Stimulated activated CD4-positive, alpha-beta T cell treated with anti-CD3 and anti-CD28 coated beads, Interleukin-1b, Interleukin-23, amount 100 ng/mL, for 24 hours (primary cell): ENCODE measurements at places on chromosomes 13 and 19.

DNA sequence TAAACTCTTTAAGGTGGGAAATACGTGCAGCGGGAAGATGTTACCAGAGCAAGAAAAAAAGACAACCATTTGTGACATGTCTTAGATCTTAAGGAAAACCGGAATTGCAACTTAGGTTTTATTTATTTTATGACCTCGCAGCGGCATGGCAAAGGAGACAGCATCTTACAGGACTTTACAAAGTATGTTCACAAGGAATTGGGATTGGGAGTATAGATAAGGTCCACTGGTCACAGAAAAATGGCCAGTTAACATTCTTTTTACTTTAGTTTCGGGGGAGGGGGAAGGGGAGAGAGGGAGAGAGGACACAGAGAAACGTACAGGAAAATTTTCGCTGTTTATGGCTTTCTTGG lies 104.5 kb upstream of the DIAPH3 start:
- no peak for DNase-seq

DNA sequence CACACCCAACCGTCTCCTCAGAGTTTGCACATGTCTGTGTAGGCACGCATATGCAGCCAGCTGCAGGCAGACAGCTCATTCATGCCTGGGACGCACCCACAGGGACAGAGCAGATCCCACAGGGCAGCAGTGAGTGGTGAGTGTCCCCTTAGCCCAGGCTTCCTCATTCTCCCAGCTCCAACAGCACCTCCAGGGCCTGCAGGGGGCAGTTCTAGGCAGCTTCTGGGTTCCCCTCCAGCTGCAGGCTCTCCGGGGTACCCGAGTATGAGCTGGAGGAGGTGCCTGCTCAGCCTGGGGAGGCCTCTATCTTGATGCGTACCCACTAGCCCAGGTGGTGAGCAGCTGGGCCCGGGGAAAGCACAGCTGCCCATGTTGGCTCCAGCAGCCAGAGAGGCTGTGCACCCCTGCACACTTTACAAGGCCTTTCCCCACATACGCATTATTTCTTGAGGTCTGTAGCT lies 1.3 kb upstream of the SHANK1 start:
- no peak for DNase-seq

GRCh38 chr19:49244256-49244655 lies 80.7 kb downstream of the SLC6A16 start:
- no peak for DNase-seq

DNA sequence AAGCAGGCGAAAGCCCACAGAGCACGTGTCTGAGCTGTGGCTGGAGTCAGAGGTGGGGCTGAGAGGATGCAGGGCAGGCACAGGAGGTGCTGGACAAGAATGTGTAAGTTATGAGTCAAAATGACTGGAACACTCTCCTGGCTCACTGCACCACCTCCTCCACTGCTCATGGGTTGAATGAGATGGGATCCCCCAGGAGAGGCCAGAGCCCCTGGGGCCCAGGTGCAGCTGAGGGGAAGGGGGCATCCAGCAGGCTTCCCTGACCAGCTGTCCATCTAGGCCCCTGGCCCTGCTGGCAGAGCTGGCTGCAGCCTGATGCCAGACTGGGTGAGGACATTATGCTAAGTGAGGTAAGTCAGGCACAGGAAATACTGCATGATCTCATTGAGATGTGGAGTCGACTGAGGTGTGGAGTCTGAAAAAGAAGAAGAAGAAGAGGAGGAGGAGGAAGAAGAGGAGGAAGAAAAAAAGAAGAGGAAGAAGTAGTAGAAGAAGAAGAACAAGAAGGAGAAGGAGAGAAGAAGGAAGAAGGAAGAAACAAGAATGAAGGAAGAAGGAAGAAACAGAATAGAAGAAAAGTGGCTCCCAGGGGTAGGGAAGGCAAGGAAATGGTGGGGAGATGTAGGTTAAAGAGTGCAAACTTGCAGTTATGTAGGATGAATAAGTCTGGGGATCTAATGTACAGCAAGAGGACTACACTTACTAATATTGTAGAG lies 747.4 kb downstream of the UQCRFS1 start:
- no peak for DNase-seq

GRCh38 chr13:39783051-39783450 lies 127.6 kb downstream of the COG6 start:
- no peak for DNase-seq

DNA sequence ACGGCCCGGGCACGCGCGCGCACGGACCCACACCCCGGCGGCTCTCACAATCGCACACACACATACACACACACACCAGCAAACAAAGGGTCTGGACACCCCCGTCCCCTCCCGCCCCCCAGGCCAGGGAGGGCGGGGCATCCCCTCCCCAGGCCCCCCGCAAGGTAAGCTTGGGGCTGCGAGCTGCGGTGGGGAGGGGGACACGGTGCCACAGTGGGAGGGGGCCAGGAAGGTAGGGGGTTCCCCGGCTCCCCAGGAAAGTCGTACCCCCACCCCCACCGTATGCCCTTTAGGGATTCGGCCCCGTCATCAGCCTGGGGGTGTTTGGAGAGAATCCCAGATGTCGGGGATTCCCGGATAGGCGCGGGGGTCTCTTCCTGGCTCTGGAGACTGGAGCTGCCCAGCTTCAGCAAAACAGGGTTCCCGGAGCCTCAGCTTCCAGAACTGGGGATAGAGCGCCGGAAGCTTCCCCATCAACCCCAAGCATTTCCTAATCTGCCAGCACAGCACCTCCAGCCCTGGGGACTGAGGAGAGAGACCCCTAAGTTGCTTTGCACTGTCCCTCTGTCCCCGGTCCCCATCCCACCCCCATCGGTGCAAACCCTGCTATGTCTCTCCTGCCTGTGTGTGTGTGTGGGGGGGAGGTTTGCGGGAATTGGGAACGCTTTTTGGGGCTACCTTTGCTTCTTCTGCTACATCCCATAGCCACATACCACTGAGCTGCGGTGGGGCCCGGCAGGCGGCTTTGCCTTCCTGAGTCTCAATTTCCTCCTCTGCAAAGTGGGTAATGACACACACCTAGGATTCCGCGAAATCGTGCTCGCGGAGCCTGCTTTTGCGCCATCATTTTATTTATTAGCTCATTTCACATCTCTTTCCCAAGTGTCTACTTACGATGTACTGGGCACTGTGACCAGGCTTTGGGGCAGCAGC lies 1.8 kb upstream of the CDC37 start:
- no peak for DNase-seq

GRCh38 chr13:113074876-113075275 lies 30.7 kb upstream of the F7 start:
- DNase-seq = no peak

GRCh38 chr13:44191504-44192171 lies 182.0 kb upstream of the SERP2 start:
- no peak for DNase-seq

DNA sequence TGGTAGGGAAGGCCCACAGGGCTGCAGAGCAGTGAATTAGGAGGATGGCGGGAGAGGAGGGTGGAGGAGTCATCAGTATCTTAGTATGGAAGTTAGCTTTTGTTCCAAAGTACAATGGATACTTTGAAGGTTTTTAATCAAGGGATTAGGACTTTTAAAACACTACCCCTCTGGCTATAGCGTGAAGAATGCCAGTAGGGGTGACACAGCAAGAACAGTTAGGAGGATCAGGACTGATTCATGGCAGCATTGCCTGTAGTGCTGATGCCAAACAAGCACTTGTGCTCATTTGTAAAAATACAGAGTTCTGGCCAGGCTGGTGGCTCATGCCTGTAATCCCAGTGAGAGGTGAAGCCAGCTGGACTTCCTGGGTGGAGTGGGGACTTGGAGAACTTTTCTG lies 46.2 kb downstream of the SKA3 start:
- DNase-seq = no peak

DNA sequence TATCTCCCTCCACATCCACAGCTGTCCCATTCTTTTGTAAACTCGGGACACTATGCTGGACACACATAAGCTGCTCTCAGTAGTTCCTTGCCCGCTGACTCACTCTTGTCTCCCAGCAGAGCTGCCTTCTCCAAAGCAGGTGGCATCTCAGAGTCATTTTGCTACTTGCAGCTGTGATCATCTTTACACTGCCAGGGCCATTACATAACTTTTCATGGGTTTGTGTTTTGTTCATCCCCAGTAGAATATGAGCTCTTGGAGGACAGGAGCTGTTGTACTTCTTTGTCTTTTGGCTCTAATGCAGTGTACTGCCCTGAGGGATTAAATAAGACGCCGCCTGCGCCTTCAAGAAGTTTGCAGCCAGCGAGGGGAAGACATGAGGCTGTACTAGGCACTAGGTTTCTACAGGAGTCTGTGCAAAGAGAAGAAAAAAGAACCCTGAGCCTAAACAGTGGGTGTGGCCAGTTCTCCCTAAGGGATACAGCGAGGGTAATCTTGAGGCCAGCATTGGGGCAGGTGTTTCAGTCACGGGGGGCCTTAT lies 40.8 kb upstream of the GPR183 start:
- DNase-seq = no peak

DNA sequence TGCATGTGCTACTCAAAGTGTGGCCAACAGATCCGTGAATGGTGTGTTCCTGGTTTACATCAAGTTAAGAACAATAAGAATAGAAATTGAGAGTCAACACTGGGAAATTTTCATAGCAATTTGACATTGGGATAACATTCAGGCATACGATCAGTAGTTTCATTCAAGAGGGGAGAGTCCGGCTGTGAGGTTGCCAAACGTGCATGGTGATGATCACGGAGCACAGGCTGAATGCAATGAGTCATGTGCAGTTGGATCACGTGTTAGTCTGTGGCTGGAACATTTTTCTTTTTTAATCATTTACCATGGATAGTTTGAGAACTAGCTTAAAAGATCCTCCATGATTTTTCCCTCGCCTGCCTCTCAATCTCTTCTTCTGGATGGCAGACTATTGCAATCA lies 2.5 kb upstream of the DCT start:
- DNase-seq = no peak

GRCh38 chr19:45161738-45162607 lies 1.2 kb upstream of the NKPD1 start:
- DNase-seq = no peak

- DNase-seq = no peak
Measured at GRCh38 chr19:40474737-40475136, 7.9 kb downstream of the SPTBN4 start.

- peak; percentile 36 for DNase-seq
Measured at GRCh38 chr13:46168341-46168740, 13.6 kb downstream of the LCP1 start.
